ENCODE measurements at places on chromosomes 1 and 21.

- no peak for DNase-seq
Measured at GRCh38 chr1:168285971-168286927, 5.6 kb downstream of the TBX19 start.

GRCh38 chr1:153556348-153556747 lies 7.3 kb upstream of the S100A3 start:
- DNase-seq: no peak

- DNase-seq: no peak
Measured at GRCh38 chr1:177566495-177566894, 395.7 kb downstream of the BRINP2 start.

- no peak for DNase-seq
Measured at GRCh38 chr1:65564493-65564892, 144.0 kb downstream of the LEPR start.

Data from activated CD4-positive, alpha-beta T cell treated with anti-CD3 and anti-CD28 coated beads for 1 hour (primary cell).